T47D (cell line): ENCODE measurements at places on chromosomes 1 and 21.

- peak; percentile 97 for DNase-seq
These were observed 28.4 kb downstream of the AK2 start for GRCh38 chr1:33008051-33008914.

- DNase-seq: no peak
These were observed 720.2 kb downstream of the LTN1 start for GRCh38 chr21:28272272-28272992.

DNA sequence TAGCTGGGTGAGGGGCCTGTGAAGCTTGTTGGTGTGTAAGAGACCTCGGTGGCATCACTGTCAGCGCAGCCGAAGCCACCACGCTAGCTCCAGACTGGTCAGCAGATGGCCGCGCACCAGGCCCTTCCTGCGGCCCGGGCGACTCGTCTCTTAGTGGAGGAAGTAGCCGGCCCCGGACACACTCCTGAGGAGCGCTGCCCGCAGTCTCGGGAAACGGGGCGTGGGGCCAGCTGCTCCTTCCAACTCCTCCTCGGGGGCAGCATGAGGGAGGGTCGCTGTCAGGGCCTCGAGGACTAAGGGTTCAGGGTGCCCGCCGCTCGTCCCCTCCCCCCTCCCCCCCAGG, 20.4 kb downstream of the H3-3A start:
- peak; percentile 69 for DNase-seq

- DNase-seq: no peak
These were observed 49.2 kb upstream of the CCDC190 start for GRCh38 chr1:162910161-162910560.

- DNase-seq: no peak
These were observed 87.5 kb upstream of the PLPPR4 start for GRCh38 chr1:99176753-99177152.

- DNase-seq: no peak
These were observed 6.1 kb downstream of the TENT5C start for GRCh38 chr1:117611894-117612483.

DNA sequence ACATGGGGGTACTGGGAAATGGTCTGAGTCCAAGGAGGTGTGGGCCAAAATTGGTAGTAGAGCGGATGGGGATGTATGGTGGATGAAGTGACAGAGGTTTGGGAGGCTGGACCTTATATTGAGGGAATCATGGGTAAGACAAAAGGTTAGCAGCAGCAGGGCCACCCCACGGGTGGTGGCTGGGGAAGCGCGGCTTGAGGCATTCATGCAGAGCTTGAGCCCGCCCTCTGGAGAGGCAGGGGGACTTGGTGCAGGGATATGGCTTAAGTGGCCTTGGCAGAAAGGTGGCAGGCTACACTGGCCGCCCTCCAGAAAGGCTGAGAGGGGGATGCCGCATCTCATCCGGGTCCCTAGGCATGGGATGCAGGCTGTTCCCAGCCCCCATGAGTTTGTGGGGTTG, 31.5 kb downstream of the HMGB4 start:
- no peak for DNase-seq

DNA sequence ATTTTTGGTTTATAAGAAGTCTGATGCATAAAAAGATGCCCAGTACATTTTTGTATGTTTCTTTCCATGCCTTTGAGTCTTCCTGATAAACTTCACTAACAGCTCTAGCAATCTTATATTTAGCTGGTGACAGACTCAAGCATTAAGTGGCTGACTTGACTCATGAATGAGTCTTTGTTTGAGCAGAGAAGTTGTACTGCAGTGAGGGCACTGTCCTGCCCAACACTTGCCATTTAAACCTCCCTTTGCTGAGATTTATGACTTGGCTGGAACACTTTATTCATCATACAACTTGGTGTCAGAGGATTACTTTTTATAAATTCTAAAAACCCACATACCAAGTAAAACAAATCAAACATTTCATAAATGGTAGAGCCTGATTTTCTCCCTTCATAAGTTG, 14.6 kb upstream of the CAMSAP2 start:
- no peak for DNase-seq

DNA sequence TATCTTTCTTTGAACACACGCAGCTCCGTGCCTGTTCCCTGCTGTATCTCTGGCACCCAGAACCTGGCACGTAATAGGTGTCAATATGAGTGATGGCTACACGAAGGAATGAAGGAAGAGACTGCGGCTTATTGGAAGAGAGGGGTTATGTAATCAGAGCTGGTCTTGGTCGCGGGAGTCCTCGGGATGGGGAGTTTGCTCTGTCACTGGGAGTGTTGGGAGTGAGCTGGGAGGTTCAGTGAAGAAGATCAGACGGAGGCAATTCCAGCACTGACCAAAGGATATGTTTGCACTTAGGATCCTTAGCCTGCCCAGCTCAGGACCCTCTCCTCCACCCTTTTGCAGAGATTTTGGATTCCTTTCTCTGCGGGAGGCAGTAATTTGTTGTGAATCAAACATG, 709.1 kb downstream of the PTPRU start:
- DNase-seq: no peak

DNA sequence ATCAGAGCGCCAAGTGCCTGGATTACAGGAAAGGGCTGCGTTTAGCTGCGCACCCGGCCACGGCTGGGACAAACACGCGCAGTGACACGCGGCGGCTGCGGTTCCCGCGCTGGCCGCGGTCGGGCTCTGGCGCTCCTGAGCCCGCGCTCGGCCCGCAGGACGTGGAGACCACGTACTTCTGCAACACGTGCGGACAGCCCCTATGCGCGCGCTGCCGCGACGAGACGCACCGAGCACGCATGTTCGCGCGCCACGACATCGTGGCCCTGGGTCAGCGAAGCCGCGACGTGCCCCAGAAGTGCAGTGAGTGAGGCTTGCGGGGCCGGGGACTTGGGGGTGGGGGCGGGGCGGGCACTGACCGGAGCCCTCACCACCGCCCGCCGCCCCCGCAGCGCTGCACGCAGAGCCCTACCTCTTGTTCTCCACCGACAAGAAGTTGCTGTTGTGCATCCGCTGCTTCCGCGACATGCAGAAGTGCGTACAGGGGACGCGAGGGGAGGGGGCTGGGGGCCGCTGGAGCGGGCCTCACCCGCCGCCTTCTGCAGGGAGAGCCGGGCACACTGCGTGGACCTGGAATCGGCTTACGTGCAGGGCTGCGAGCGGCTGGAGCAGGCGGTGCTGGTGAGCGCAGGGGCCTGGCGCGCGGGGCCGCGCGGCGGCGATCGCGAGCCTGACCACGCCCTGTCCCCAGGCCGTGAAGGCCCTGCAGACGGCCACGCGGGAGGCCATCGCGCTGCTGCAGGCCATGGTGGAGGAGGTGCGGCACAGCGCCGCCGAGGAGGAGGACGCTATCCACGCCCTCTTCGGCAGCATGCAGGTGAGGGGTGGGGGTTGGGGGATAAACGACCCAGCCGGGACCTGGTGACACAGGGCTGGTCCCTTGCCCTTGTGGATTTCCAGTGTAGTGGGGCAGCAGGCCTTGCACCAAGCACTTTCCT, 3.1 kb downstream of the RNF207 start:
- DNase-seq: no peak

DNA sequence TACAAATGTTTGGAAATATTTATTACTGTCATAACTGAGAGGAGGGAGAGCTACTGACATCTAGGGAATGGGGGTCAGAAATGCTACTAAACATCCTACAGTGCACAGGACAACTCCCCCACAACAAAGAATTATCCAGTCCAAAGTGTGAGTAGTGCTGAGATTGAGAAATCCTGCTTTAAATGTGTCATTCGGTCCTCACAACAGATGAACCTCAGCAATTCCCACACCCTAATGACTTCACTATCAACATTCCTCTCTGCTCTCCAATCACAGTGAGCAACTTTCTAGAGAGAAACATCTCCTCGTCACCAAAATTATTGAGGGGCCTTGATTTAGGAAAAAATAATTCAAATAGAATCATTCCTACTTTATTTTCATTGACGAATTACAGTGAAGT, 18.0 kb downstream of the OMA1 start:
- DNase-seq: no peak

DNA sequence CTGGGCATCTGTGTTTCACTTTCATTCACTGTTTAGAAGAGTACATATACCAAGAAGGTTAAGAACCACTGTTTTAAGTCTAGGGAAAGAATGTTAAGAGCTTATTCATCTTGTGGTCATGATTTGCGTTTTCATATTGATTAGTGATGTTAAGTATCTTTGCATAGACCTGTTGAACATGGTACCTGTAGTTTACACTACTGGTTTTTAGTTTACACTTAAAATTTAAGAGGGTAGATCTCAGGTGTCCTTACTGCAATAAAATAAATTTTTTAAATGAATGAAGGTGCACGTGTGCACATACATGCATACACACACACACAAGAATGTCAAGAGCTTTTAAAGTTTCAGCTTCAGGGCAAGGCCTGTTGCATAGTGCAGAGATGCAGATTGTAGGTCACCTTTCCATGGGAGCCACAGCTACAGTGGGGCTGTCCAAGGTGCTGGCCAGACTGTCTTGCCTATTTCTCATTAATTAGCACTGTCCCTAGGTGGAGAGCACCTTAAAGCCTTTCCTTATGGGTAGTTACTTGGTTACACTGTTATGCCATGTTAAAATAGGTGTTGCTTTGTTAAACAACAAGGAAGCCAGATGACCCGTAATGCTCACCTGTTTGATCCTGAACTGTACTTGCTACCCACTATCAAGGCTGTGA, 543.0 kb upstream of the DAB1 start:
- peak; percentile 11 for DNase-seq

DNA sequence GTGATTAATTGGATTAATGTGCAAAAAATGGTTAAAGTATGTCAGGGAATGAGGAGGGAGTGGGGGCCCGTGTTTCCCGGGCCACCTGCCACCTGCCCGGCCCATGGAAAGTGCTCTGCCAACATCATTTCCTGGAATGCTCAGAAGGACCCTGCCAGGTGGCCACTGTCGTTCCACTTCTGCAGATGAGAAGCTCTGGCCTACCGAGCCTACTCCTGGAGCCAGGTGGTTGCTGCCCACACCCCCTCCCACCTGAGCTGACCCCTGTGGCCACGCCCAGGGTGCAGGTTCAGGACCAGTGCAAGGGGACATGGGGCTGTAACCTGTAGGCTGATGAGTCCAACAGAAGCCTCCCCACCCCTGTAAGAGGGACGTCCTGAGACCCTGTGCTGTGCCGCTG, 99.7 kb downstream of the PRDM16 start:
- DNase-seq: no peak
